Left kidney (tissue), 8 donors: ENCODE measurements at places on chromosomes 3 and 15.

GRCh38 chr3:37492977-37493471 is 318.6 kb upstream of the LRRFIP2 start:
- no peak for DNase-seq

GRCh38 chr3:30085486-30085885 is 520.9 kb upstream of the TGFBR2 start:
- DNase-seq = no peak

- no peak for DNase-seq
Measured at GRCh38 chr3:37824090-37824953, 37.4 kb upstream of the CTDSPL start.

DNA sequence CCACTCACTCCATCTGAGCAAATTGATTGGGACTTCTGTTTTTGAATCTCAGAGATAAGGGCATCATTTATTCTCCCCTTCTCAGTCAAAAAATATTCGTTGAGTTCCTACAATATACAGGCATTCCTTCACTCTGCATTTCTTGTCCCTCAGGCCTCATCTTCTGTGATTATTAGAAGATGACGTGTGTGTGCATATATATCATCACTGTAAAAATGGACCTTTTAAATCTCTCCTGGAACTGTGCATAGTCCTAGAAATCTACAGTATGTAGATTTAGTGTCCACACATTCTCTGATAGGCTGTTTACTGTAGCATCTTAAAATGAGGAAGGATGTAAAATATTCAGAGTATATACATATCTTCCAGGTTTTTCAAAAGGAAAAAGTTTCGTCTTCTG is 43.2 kb upstream of the PLXNA1 start:
- DNase-seq = no peak

DNA sequence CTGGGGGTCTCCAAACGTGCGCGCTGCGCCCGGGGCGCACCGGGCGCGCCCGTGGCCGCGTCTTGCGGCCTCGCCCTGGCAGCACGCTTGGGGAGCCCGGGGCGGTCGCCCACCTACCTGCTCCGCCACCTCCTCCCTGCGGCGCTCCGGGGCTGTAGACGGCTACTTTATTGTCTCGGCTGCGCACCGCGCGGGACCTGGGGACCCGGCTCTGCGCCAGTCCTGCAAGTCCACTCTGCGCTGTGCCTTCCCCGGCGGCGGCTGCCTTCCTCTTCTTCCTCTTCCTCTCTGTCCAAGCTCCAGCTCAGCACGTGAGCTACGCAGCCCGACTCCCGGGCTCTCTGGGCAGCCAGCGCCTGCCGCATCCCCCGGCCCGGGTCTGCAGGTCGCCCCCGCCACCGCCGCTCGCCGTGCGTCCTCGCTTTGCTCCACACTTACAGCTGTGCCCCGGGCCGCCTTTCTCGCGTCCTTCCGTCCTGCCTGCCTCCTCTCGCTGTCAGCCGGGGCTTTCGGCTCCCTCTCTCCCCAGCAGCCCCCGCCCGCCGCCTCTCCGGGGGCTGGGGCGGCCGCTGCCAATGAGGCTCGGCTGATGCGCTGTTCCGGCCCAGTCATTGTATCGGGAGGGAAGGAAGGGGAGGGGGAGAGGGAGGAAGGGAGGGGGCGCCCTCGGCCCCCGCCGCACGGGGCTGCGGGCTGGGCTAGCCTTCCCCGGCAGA is 156.4 kb upstream of the FRMD4B start:
- DNase-seq = peak; percentile 48

- DNase-seq = no peak
Measured at GRCh38 chr3:114294940-114295480, 1.2 kb downstream of the TIGIT start.

- DNase-seq = no peak
Measured at GRCh38 chr15:99511531-99511865, 54.3 kb upstream of the MEF2A start.

- DNase-seq = no peak
Measured at GRCh38 chr15:72923289-72923688, 129.0 kb upstream of the NEO1 start.

DNA sequence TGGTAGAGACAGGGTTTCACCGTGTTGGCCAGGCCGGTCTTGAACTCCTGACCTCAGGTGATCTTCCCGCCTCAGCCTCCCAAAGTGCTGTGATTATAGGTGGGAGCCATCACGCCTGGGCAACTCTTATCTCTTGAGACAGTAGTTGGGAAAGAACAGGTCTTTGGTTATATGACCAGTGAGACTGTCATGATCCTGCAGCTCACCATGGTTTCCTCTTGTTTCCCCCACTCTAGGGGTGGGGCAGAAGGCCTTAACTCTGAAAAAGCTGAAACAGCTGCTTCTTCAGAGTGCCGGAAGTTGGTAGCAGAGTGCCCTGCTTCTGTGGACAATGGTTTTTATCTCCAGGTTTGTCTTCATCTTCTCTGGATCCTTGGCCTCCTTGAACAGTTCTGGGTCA is 4.7 kb upstream of the TYRO3 start:
- DNase-seq = no peak
